ENCODE measurements at places on chromosomes 5 and 9. TPM values are rescaled to one million over a fixed set of nuclear protein-coding genes. Genes with fewer than 3 reads are reported as not detected.

Gene SPACA9
- total RNA-seq = 2.6 TPM

Gene RUSC2
- 55.6 TPM for total RNA-seq

Gene ISL1
- total RNA-seq = 17.6 TPM

Gene GABRG2
- total RNA-seq = 0.40 TPM

Gene TOPORS
- total RNA-seq = 28.5 TPM

Gene SOX30
- total RNA-seq = 0.19 TPM

Gene TEK
- 14.9 TPM for total RNA-seq

Gene IFNA2
- not detected for total RNA-seq

Gene PCDHA6
- 1.4 TPM for total RNA-seq

Gene SLC6A19
- total RNA-seq = not detected

Gene LPAR1
- total RNA-seq = 39.8 TPM

Gene SLC46A2
- total RNA-seq = not detected

Gene FYB1
- total RNA-seq = 7.9 TPM

Gene CCDC180
- total RNA-seq = 9.8 TPM

Gene FBP2
- total RNA-seq = not detected

Gene CCDC192
- total RNA-seq = 0.94 TPM

Gene SLC27A6
- 80.1 TPM for total RNA-seq

Gene DUSP1
- total RNA-seq = 637 TPM

Gene ALDH1B1
- 130 TPM for total RNA-seq

Gene LHX6
- total RNA-seq = 13.0 TPM

Gene ARL10
- total RNA-seq = 23.3 TPM

Gene SPINK6
- not detected for total RNA-seq

Gene RETREG1
- total RNA-seq = 7.3 TPM

Gene RNF180
- 41.6 TPM for total RNA-seq

Gene PGM5
- 719 TPM for total RNA-seq

Gene RAD50
- 53.7 TPM for total RNA-seq
